Fibroblast of skin of scalp (primary cell): ENCODE measurements at places on chromosomes 5 and 9.

- no peak for DNase-seq
These were observed 10.8 kb downstream of the SLC9A3 start for GRCh38 chr5:513216-514100.

DNA sequence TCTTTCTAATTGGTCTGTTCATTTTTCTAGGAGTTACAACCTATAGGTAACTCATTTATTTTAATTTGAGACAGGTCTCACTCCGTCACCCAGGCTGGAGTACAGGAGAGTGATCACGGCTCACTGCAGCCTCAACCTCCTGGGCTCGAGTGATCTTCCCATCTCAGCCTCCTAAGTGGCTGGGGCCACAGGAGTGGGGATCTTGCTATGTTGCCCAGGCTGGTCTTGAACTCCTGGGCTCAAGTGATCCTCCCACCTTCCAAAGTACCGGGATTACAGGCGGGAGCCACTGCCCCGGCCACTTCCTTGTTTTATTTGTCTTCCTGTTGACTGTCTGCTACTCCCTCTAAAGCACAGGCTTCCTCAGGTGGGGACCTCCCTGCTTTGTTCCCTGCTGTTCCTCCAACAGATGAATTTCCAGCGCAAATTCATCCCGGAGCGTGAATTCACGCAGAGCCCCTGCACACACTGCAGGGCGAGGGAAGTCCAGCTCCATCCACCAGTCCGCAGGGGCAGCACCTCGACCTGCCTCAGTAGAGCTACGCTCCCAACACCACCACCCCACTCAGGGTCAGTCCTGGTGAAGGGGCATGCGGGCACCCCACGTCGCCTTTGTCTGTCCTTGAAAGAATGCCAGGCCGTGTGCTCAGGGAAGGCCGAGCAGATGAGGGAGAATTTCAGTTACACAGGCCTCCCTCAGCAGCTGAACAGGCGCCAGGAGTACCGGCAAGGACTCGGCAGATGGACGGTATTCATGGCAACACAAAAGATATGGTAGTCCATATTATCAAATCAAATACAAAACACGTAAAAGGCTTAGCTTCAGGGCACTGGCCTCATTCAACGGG, 6.3 kb downstream of the QSOX2 start:
- no peak for DNase-seq

DNA sequence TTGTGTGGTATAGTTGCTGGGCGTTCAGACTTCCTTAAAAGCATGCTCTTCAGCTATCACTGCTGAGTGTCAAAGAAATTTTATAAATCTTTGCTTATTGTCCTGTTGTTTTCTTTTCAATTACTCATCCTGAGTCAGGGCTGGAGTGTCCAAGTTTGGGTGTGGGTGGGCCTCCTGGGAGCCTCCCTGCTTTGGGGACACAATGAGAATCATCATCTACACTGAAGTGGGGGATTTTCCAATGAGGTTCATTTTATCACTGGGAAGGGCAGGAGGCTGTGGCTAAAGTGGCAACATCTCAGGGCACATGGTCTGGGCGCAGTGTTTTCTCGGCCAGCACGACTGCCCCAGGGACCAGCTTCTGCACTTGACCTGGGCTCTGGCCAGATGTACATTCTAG, 19.5 kb downstream of the GFPT2 start:
- DNase-seq = peak; percentile 85

- no peak for DNase-seq
These were observed 96.5 kb downstream of the GADD45G start for GRCh38 chr9:89701221-89701798.

- no peak for DNase-seq
These were observed 544 bp upstream of the SNX24 start for GRCh38 chr5:122844910-122845228.

- DNase-seq = no peak
These were observed 83.0 kb downstream of the SMC2 start for GRCh38 chr9:104177003-104177611.

DNA sequence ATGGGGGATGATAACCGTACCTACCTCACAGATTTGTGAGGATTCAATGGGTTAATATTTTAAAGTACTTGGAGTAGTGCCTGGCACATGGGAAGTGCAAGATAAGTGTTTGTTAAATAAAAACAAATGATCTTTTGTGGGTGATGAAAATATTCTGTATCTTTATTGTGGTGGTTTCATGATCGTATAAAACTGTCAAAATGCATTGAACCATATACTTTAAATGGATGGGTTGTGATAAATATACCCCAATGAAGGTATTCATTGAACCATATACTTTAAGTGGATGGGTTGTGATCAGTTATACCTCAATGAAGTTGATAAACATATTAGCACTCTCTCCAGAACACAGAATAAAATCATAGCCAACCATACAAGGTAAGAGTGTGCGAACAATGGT, 234.5 kb downstream of the CRB2 start:
- no peak for DNase-seq

DNA sequence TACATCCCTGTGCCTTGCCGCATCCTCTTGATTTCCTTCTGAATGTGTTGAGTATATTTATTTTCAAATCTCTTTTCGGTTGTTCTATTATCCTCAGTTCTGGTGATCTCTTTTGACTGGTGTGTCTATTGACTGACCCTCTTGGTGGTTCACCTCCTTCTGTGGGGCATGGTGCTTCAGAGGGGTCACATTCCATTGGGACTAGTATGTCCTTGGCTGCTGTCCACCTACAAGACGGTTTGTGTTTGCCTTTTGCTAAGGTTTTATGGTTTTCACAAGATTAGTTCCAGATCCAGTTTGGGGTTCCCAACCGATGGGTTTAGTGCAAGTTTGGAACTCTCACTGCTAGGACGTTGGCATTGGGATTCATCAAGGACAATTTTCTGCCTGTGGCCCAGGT, 66.6 kb downstream of the PHF2 start:
- peak; percentile 68 for DNase-seq

DNA sequence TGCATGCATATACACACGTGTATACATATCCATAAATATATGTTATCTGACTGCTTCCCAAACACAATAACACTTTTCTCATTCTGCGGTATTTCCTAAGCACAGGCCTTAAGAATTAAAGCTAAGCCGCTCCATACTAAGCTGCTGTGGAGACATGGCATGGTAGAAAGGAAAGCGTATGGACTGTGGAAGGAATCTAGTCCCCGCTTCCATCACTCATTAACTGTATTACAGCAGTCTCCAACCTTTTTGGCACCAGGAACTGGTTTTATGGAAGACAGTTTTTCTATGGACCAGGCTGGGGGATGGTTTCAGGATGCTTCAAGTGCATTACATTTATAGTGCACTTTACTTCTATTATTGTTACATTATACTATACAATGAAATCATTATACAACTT, 11.3 kb downstream of the CDKL3 start:
- no peak for DNase-seq

DNA sequence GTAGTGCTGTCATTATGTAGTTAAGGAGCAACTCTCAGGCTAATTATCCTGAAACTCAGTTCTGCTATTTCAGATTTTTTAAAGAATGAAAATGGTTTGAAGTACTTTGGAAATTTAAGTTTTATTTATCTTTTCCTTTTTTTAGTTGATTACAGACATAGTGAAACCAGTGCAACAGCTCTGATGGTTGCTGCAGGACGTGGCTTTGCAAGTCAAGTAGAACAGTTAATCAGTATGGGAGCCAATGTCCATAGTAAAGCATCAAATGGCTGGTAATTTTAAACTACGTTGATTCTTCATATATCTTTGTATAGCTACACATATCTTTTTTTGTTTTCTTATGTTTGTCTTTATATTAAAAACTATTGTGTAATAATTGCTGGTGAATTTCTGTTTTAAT, 34.9 kb downstream of the YTHDC2 start:
- no peak for DNase-seq
